Stimulated activated CD4-positive, alpha-beta T cell treated with anti-CD3 and anti-CD28 coated beads, Interleukin-12 subunit alpha, Interleukin-12 subunit beta, amount 100 ng/mL, for 24 hours (primary cell): ENCODE measurements at places on chromosomes 13 and 19.

DNA sequence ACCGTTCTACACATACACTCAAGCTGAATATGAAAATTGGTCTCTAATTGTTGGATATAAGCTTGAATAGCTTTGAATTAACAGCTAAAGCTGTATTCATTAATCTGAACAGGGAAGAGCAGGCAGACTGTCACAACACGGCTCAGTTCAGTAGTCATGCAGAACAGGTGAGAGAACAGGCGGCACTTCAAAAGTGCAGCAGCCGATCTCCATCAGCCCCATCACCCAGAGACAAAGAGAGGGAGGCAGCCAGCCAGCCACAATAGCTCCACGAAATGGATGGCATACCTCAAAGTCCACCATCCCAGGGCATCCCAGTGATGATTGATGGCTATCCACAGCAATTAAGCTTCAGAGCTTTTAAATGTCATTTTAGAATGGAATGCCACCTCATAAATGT is 419.2 kb downstream of the OLFM4 start:
- no peak for DNase-seq

GRCh38 chr19:37778613-37779126 is 716 bp downstream of the ZNF573 start:
- DNase-seq, result no peak

DNA sequence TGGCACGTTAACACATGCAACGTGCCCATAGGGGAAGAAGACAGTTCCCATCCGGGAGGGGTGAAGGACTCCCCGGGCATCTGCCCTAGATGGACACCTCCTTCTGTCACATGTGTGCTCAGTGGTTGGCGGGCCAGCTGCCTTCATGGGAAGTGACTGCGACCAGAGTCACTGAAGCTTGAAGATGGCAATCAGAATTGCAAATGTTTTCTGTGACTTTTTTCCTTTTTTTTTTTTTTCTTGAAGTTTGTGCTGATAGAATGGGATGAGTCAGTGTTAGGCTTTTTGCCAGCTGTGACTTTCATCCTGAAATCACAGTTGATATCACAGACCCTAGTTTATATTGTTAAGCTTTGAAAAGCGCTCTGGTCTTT is 109.2 kb upstream of the MCF2L start:
- DNase-seq, result no peak

DNA sequence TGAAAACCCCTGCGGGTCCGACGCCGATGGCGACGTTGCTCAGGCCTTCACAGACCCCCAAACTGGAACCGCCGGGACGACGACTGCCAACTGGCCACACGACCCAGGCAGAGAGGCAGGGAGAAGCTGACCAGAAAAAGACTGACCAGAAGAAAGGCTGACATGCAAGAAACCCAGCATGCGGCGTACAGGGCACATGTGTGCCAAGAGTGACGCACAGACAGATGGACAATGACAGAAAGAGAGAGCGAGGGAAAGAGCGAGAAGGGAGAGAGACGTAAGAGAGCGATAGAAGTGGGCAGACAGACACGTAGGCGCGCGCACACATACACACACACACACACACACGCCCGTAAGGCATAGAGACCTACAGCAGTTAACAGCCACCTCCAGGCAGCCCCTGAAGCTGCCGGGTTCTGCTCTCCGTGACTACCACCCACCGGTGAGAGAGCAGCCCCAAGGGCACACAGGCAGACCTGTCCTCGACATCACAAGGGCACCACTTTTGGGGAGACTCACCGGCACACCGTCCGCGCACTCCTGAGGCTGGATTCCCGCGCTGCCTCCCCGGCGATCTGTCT is 67.2 kb upstream of the ZNF527 start:
- no peak for DNase-seq

GRCh38 chr13:94143624-94144350 is 335.7 kb downstream of the DCT start:
- DNase-seq, result no peak

DNA sequence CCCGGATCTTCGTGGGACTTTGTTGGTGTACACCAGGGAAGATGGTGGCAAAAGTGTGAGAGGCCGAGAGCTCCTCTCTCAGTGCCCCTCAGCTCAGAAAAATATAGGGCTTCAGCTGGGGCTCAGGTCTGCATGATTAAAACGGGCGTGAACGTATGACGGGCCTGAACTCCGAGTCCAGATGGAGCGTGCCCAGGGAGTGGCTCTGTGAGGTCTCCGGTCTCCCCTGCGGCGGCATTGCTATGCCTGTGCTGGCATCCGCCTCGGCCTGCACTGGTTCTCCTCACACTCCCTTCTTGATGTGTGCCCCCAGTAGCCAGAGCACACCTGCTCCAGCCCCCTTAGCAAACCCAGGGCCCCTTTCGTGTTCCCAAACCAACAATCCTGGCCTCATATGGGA is 82.0 kb downstream of the TEX29 start:
- DNase-seq, result no peak

DNA sequence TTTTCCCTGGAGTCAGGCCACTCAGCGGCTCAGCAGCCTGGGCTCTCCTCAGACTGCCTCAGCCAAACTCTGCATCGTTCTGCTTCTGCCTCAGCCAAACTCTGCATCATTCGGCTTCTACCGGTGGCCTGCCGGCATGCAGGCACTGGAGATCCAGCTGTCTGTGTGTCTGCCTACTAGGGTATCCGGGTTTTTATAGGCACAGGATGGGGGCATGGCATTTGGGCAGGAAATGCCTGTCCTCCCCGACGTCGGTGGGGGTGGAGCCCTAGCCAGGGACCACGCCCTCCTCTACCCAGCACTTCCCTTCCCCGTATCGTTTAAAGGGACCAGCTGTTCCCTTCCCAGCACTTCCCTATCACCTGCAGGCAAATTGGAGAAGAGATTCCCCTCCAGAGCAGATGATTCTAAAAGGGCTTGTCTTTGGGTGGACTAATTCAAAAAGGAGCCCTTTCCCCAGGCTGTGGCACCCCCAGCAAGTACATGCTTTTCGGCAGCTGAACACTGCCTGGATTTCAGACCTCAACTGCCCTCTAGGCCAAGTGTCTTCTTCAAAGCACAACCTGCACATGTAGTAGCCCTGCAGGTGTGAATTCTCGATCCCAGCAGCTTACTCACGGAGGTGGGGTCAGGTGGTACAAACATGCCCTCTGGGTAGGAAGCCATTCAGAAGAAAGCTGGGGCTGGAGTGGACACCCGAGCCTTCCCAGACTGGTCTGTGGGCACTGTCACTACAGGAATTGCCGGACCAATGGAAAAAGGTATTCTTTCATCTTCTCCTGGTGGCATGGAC is 25.4 kb upstream of the GPR12 start:
- DNase-seq, result peak; percentile 38

- DNase-seq, result no peak
Observed at GRCh38 chr13:37179645-37180044, 74.2 kb upstream of the CSNK1A1L start.

DNA sequence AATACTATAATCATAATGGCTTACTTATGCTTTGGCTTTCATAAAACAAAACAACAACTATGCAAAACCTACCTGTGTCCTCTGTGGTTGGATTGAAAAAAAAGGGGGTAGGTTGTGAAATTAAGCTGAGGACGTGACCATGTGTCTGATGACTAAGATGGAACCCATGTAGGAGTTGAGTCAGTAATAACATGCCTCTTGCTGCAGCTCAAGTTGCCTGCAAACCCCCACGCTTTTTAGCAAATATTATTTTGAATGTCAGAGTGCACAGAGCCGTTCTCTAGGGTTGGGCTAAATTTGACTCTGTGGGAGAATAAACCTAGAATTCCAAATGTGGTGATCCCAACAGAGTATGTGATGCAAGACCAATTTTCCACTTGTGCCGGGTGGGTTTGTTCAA is 209.3 kb downstream of the KCNRG start:
- no peak for DNase-seq

DNA sequence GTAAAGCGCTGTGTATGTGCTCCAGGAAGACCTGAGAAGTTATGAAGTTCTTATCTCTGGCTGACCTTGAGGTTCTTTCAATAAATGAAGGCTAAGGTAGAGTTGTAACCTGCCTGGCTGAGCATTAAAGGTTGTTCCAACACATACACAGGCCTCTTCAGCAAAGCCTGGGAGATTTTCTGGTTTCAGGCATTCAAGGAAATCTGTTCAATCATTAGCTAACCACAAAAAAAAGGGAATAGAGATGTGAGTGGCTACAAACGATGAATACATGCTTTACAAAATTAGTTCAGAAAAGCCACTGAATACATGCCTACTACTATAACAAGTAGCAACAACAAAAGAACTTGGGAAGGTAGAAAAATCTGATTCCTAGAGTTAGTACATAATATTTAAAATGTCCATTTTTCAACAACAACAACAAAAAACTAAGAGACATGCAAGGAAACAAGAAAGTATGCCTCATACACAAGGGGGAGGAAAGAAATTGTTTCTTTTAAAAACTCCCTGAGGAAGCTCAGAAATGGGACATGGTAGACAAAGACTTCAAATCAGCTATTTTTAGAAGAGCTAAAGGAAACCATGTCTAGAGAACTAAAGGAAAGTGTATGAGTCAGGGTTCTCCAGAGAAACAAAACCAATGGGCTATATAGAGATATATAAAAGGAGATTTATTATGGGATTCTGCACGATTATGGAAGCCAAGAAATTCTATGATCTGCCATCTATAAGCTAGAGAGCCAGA is 191.5 kb upstream of the IPO5 start:
- no peak for DNase-seq

GRCh38 chr13:51557438-51557837 is 26.8 kb upstream of the WDFY2 start:
- no peak for DNase-seq
